CD4-positive, alpha-beta T cell treated with Interleukin-17A for 4 hours (primary cell): ENCODE measurements at places on chromosomes 11 and 22.

GRCh38 chr22:35524966-35525686 lies 15.5 kb upstream of the RASD2 start:
- DNase-seq: no peak

DNA sequence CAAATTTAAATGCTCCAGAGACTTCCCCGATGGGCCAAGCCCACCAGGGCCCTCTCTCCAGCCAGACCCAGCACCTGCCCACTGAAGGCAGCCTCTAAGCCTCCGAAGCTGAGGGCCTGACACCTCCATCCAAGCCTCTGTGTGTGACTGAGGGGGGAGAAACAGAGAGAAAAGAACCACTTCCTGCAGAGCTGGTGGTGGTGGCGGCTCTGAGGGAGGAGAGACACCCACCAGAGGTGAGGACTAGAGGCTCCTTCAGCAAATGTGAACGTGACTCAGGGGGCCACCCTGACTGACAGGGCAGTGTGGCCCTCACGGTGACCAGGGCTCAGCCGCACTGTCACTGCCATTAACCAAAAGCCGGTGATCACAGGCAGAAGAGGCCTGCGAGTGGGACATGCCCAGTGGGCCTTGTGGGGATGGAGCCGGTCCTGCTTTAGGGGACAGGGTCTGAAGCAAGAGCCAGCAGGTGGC lies 31.0 kb upstream of the CD5 start:
- DNase-seq: peak; percentile 78

- DNase-seq: no peak
Measured at GRCh38 chr11:7591987-7592386, 78.2 kb downstream of the PPFIBP2 start.

GRCh38 chr11:43360361-43361032 lies 1.8 kb downstream of the TTC17 start:
- DNase-seq: no peak

- DNase-seq: no peak
Measured at GRCh38 chr22:41620589-41621098, at the start of gene DESI1. TSS of gene DESI1 (minus strand) at chr22:41621043. CDS start at chr22:41620839, 204 bp downstream.

- DNase-seq: no peak
Measured at GRCh38 chr11:29184939-29185890, 831.6 kb downstream of the KCNA4 start.

GRCh38 chr22:33476716-33477115 lies 418.5 kb upstream of the SYN3 start:
- no peak for DNase-seq

- peak; percentile 70 for DNase-seq
Measured at GRCh38 chr22:46036558-46037408, 59.8 kb upstream of the WNT7B start.

GRCh38 chr22:40081662-40082061 lies 86.9 kb downstream of the FAM83F start:
- no peak for DNase-seq

- no peak for DNase-seq
Measured at GRCh38 chr11:130162733-130163132, 3.2 kb downstream of the ST14 start.

- no peak for DNase-seq
Measured at GRCh38 chr11:28963187-28963586, 855.0 kb downstream of the METTL15 start.

- no peak for DNase-seq
Measured at GRCh38 chr11:28838741-28839140, 730.6 kb downstream of the METTL15 start.

DNA sequence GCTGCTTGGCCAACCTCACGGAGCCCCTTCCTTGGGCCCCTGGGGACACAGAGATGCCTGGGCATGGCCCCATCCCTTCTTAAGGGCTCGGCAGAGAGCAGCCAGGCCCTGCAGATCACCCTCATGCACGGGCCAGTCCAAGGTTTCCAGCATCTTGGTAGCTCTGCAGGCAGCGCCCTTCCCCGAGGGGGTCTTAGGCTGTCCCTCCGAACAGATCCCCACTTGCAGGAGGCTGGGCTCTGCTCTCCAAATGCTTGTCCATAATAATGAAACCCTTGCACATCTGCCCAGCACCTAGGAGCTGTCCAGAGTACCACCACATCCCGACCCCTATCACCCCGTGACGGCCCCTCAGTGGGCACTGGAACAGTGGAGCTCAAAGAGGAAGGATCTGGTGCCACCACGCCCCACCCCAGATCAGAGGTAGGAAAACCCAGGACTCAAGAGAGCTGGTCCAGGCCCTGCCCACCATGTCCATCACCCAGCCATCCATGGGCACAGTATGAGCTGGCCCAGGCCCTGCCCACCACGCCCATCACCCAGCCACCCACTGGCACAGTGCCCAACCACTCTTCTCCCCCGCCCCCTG lies 92.5 kb upstream of the PRR5 start:
- DNase-seq: no peak

DNA sequence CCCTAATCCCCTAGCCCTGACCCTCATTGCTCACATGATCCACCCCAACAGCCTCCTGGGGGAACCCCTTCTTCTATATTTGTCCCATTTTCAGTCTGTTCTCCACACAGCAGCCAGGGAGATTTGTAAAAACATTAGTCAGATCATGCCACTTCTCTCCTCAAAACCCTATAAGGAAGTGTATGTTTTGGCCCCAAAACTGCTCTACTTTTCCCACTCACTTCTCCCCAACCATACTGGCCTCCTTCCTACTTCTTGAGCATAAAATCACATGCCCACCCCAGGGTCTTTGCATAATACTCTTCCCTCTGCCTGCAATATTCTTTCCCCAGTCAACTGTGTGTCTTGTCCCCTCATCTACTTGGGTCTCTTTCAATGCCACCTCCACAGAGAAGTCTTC lies 4.7 kb upstream of the SLC22A12 start:
- no peak for DNase-seq

DNA sequence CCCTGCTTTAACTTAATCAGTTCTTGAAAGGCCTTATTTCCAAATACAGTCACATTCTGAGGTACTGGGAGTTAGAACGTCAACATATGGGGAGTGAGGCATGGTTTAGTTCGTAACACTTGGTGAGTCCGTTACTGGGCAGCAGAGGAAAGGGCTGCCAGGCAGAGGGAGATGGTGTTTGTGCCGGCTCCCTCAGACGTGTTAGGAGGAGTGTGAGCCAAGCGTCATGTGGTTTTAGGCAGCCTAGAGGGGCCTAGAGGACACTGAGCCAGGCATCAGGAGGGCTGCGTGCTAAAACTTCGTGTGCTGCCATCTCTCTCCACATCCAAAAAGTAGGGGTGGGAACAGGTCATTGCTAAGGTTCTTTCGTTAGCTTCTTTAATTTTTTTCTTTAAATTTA lies 10.2 kb downstream of the BCR start:
- DNase-seq: no peak

- no peak for DNase-seq
Measured at GRCh38 chr11:61972672-61973475, 5.4 kb upstream of the FTH1 start.

GRCh38 chr11:61793083-61793828 lies 545 bp downstream of the FEN1 start:
- DNase-seq: no peak

- DNase-seq: peak; percentile 64
Measured at GRCh38 chr11:9138612-9139579, 47.5 kb upstream of the SCUBE2 start.

- DNase-seq: no peak
Measured at GRCh38 chr11:14184028-14184940, 174.7 kb downstream of the RRAS2 start.

DNA sequence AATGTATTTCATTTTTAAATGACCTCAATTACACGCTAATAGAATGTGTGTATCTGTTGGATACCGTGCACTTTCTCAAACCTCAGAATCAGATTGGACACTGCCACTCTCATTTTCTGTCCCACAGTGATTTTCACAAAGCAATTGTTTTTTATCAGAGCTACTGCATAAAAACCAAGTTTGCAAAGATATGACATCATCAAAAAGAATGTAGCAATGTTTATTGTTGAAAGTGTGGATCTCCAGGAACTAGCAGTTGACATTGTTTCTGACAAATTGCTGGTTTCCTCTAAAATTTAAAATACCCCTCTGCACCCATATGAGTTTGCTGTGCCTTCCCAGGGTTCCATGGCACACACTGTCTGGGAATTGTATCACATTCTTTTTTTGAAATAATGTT lies 362.7 kb upstream of the DDI1 start:
- no peak for DNase-seq

- no peak for DNase-seq
Measured at GRCh38 chr11:72157131-72157530, 21.6 kb downstream of the FOLR3 start.

- no peak for DNase-seq
Measured at GRCh38 chr11:93905384-93905783, 55.0 kb upstream of the VSTM5 start.

DNA sequence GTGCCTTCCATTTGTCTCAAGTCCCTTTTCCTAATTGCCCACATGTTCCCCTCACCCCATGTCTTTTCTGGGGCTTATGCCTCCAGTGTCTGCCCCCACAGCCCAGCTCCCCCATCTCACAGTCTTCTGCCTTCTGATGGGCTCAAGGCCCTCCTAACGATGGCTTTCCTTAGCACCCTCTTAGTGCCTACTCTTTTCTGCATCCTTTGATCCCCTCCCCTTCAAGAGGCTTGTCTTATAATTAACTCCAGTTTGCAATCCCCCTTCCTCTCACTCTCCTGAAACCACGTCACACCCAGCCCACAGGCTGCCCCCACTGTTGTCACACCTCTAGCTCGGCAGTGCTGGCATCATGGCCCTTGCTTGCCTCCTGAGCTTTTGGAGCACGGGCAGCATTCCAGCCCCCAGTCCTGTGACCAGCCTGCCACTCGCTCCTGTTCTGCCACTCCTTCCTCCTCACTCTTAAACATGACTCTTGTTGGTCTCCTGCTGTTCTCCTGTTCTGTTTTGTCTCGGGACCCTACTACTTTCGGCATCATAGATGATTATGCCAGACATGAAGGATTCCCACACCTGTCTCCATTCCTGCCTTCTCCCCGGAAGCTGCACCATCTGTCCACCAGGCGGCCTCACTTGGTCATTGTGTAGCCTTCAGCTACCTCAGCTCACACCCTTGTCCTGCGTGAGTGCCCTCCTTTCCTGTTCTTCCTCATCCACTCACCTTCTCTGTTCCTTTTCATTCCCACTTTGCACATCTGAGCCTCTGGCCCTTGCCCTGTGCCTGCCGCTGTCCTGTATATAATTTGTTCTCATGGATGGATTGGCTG lies 26.1 kb downstream of the UBE2L3 start:
- no peak for DNase-seq

GRCh38 chr11:32829157-32829679 lies 509 bp upstream of the PRRG4 start:
- no peak for DNase-seq

- DNase-seq: no peak
Measured at GRCh38 chr11:79488286-79488685, 47.5 kb upstream of the TENM4 start.

DNA sequence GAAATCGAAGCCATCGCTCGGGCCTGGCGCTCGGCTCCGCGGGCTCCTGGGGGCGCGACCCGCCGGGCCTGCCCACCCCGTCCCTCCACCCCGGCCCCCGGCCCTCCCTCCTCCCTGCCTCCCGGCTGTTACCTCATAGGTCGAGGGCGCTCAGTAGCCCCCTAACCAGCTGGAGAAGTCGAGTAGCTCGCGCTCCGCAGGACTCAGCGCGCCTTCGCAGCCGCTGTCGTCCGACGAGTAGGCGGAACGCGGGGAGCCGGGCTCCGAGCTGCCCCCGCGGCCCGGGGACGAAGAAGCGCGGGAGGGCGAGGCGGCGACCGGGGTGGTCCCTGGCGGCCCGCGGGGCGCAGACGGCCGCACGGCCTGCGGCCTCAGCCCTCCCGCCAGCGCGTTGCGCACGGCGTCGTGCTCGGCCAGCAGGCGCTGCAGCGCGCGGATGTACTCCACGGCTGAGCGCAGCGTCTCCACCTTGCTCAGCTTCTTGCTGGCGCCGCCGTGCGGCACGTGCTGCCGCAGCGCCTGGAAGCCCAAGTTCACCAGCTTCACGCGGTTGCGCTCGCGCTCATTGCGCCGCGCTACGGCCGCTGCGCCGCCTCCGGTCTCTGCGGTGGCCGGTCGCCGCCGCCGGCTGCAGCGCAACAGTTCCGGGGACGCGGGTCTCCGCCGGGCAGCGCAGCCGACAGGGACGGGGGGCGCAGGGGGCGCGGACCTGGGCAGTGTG lies 627 bp downstream of the ASCL2 start:
- DNase-seq: peak; percentile 55

DNA sequence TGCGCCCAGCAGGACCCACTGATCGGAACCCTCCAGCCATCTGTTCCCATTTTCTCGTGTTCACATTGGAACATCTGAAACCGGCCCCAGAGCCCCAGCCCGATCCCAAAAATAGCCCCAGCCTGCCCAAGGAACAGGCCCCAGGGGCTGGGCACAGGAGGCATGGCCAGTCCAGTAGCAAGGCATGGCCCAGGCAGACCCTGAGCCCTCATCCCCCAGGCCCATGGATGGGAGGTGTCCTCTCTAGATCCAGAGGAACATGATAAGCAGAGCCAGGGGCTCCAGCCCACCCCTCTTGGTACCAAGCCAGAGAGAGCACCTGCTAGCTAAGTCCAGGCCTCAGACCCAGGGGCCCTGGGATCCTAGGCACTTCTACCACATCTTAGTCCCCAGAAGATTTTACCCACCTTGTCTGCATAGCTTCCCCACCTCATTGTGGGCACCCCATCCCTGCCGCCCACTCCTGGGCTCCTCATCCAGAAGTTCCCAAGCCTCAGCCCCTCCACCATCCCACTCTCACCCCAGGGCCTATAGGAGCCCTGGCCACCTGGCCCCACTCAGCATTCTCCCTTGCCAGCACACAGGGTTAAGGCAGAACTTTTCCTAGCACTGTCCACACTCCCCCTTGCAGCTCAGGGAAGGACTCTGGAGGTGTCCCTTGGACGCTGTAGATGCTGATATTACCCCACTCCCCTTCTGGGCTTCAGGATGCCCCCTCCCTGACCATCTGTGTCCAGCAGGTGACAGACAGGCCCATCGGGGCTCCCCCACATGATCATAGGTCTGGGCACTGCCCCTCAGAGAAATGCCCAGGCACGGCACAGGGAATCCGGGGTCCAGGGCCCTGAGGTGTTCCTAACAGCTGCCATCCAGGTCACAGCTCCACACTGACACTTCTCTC lies 9.5 kb downstream of the BCL9L start:
- peak; percentile 4 for DNase-seq

DNA sequence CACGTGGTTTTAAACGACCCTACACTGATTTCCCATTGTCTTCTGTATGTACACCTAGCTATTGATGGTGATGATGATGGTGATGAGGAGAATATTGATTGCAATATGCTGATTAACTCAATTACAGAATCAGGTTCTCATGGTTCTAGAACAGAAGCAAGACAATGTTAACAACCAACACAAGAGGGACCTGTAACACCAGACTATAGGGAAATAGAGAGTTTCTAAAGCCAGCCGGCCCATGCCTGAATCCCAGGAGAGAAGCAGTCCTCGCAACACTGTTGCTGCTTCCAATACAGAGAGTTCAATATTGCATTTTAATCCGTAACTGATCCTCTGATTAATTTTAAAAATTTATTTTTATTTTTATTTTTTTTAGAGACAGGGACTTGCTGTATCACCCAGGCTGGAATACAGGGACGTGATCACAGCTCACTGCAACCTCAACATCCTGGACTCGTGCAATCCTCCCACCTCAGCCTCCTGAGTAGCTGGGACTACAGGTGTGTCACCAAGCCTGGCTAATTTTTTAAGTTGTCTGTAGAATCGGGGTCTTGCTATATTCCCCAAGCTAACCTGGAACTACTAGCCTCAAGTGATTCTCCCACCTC lies 22.2 kb upstream of the UBASH3B start:
- DNase-seq: peak; percentile 33
